ENCODE measurements at places on chromosomes 11 and 22.
A peak's percentile ranks its signal among the peaks of the same experiment; 100 is the strongest.

DNA sequence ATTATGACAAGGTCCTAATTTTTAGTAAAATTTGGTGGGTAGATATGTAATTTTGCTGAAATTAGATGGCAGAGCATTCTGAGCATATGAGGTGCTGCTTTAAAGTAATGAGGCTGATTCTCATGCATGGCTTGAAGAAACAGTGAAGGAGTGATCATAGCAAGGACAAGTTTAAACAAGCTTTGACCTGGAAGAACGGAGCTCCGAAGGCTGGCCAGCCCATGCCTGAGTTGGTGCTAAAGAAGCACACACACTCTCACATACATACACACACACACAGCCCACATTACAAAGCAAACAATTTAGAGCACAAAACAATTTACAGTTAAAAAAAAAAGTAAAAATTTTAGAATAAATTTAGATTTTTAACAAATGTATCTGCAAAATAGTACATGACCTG lies 150.7 kb downstream of the DCDC1 start:
- DNase-seq = no peak

- no peak for DNase-seq
These were observed 12.5 kb downstream of the RAC2 start for GRCh38 chr22:37231406-37232139.

DNA sequence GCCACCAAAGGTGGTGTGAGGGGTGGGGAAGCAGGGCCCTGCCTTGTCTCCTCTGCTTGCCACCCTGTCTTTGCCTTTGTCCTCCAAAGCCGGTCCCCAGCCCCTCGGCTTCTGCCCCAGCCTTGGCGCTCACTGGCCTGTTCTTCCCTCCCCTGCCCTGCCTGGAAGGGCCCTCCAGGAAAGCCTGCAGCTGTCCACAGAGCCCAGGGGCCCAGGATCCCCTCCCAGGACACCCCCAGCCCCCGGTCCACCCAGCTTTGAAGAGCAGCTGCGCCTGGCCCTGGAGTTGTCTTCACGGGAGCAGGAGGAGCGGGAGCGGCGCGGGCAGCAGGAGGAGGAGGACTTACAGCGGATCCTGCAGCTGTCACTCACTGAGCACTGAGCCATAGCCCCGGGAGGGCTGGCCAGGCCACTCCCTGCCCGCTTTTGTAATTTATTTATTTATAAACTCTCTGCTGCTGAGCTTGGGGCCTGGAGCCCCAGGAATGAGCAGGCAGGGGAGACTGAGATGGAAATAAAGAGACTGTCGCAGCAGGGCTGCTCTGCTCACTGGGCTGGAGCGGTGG lies 1.3 kb upstream of the SSH3 start:
- no peak for DNase-seq

- DNase-seq = no peak
These were observed 6.3 kb downstream of the RCOR2 start for GRCh38 chr11:63910675-63911074.

GRCh38 chr11:128171506-128171905 lies 415.9 kb downstream of the ETS1 start:
- no peak for DNase-seq

- DNase-seq = no peak
These were observed at the start of gene TIMP3 for GRCh38 chr22:32801537-32802236. TIMP3 (plus strand) TSS chr22:32801705; CDS start chr22:32802002, 297 bp downstream.

- no peak for DNase-seq
These were observed 14.6 kb downstream of the C11orf97 start for GRCh38 chr11:94526645-94527438.

GRCh38 chr11:64916040-64916774 lies 802 bp downstream of the ATG2A start:
- peak; percentile 24 for DNase-seq

GRCh38 chr11:123381817-123382554 lies 48.1 kb upstream of the GRAMD1B start:
- no peak for DNase-seq

GRCh38 chr11:82183346-82183745 lies 550.3 kb downstream of the FAM181B start:
- no peak for DNase-seq

- DNase-seq = peak; percentile 10
These were observed 90.6 kb downstream of the GAB4 start for GRCh38 chr22:16917144-16918003.
